Activated CD4-positive, alpha-beta T cell treated with anti-CD3 and anti-CD28 coated beads, Interleukin-2, amount 10 ng/mL, durations not matched to agents 7 days and 5 days (primary cell): ENCODE measurements at places on chromosomes 12 and 14. TPM values are rescaled to one million over a fixed set of nuclear protein-coding genes. Genes with fewer than 3 reads are reported as not detected.

Gene CLEC12A
- total RNA-seq: 0.52 TPM

Gene PLA2G1B
- total RNA-seq: not detected

Gene DCD
- total RNA-seq: not detected

Gene SOAT2
- 1.0 TPM for total RNA-seq

- H3K27me3 ChIP-seq: peaks cover 22% of the 10 kb centered on the region
- no peaks in the 10 kb centered on the region for H3K36me3 ChIP-seq
- no peak overlapping the region for H3K27ac ChIP-seq
- peaks cover 5% of the 10 kb centered on the region for H3K4me1 ChIP-seq
Measured at GRCh38 chr12:10562306-10562933, 51.0 kb downstream of the MAGOHB start.

- H3K4me1 ChIP-seq: no peaks in the 10 kb centered on the region
- H3K36me3 ChIP-seq: no peaks in the 10 kb centered on the region
- H3K27ac ChIP-seq: no peak overlapping the region
- no peak overlapping the region for H3K4me3 ChIP-seq
- no peak for DNase-seq
- peaks cover 6% of the 10 kb centered on the region for H3K27me3 ChIP-seq
Measured at GRCh38 chr12:71576496-71576895, 87.2 kb downstream of the ZFC3H1 start.

GRCh38 chr14:69992564-69992963 lies 113.3 kb downstream of the SMOC1 start:
- no peak overlapping the region for H3K4me3 ChIP-seq
- no peaks in the 10 kb centered on the region for H3K4me1 ChIP-seq
- no peaks in the 10 kb centered on the region for H3K36me3 ChIP-seq
- DNase-seq: no peak
- peaks cover 33% of the 10 kb centered on the region for H3K27me3 ChIP-seq

- no peaks in the 10 kb centered on the region for H3K36me3 ChIP-seq
- H3K4me1 ChIP-seq: no peaks in the 10 kb centered on the region
- DNase-seq: no peak
- no peak overlapping the region for H3K27ac ChIP-seq
Measured at GRCh38 chr14:102295270-102295669, 9.7 kb downstream of the MOK start.

GRCh38 chr12:96811083-96811482 lies 96.0 kb upstream of the NEDD1 start:
- H3K36me3 ChIP-seq: no peaks in the 10 kb centered on the region
- H3K27ac ChIP-seq: no peak overlapping the region
- peaks cover 2% of the 10 kb centered on the region for H3K27me3 ChIP-seq
- no peak overlapping the region for H3K4me3 ChIP-seq
- DNase-seq: no peak
- H3K4me1 ChIP-seq: no peaks in the 10 kb centered on the region
